Fibroblast of skin of scalp (primary cell): ENCODE measurements at places on chromosomes 6 and 20.

GRCh38 chr6:11493974-11494373 lies 43.6 kb upstream of the TMEM170B start:
- DNase-seq: no peak

DNA sequence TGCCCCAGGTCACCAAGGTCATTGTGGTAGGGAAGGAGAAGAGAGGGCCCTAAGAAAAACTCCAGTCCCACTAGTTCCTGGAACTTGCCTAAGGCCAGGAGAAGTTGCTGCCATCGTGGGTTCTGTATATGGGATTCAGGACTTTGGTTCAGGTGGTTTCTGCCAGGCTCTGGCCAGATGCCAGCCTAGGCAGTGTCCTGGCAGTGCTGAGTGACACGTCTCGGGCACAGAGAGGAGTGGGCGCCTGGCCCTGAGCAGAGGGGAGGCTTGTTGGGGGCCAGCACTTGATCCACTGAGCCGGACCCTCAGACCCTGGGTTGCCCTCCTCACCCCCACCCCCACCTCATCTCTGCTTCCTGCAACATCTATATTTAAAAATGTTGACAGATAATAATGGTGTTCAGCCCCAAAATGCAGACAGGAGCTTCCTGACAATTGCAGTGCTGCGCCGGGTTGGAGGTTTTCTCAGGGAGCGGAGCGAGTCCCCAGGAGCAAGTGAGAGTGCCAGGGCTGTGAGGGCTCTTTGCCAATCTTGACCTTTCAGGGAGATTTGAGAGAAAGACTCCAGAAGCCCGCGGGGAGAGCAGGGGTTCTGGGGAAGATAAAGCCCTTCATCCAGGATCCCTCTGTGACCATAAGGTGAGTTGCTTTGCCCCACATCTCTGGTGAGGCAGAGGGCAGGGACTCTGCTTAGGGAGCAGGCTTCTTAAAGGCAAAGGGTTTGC lies 71.9 kb downstream of the PHACTR3 start:
- no peak for DNase-seq

DNA sequence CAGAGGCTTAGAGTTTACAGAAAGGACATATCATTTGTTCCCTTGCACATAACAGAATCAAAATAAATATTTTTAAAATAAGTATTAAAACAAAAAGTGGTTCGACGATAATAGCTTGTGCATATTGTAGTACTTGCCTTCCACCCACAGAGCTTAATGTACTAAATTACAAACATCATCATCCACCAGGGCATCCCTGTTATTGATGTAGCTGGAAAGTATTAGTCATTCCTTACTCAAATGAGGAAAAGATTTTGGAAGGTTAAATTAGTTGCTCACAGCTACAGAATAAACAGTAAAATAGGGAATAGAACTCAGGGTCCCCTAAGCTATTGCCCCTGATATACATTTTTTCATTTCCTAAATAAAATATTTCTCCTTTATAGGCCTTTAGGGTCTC lies 150.3 kb downstream of the PTPRK start:
- peak; percentile 62 for DNase-seq

GRCh38 chr6:3754776-3755175 lies 3.3 kb upstream of the PXDC1 start:
- DNase-seq: no peak

DNA sequence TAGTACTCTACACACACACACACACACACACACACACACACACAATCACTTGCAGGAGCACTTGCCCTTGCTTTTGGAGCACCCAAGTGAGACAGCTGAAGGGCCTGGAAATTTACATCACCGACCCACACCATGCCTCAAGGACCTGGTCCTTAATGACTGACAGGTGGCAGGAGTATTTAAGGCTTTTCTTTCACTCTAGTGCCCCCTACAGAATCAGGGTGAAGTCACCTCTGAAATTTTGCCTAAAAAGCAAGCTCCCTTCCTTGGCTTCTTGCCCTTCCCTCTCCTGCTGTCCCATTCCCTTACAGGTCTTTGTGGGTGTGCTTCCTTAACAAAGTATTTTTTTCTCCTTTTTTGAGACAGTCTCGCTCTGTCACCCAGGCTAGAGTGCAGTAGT lies 353.5 kb upstream of the IRAK1BP1 start:
- DNase-seq: no peak
